ENCODE measurements at places on chromosomes 2 and 18. TPM values are rescaled to one million over a fixed set of nuclear protein-coding genes. Genes with fewer than 3 reads are reported as not detected.

GRCh38 chr2:101980368-101980767, 11.4 kb upstream of the IL1R2 start:
- DNase-seq: no peak

GRCh38 chr2:3466966-3467365, 52.4 kb downstream of the ADI1 start:
- DNase-seq: no peak

DNA sequence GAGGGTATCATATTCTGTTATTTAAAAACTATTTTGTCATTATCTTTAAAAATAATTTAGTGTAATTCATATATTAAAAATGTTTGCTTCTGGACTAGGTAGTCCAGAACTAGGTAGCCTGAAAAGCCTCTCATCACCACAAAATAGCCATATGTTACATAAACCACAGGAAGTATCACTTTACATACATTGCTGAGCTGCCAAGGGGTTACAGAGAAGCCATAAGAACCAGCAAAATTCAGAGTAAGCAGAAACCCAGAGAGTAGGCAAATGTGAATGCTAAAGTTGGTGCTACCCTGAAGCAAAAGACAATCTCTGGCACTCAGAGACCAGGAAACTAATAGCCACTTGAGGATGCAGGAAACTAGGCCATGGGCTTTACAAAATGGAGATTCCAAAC, 60.9 kb downstream of the LOXHD1 start:
- no peak for DNase-seq

DNA sequence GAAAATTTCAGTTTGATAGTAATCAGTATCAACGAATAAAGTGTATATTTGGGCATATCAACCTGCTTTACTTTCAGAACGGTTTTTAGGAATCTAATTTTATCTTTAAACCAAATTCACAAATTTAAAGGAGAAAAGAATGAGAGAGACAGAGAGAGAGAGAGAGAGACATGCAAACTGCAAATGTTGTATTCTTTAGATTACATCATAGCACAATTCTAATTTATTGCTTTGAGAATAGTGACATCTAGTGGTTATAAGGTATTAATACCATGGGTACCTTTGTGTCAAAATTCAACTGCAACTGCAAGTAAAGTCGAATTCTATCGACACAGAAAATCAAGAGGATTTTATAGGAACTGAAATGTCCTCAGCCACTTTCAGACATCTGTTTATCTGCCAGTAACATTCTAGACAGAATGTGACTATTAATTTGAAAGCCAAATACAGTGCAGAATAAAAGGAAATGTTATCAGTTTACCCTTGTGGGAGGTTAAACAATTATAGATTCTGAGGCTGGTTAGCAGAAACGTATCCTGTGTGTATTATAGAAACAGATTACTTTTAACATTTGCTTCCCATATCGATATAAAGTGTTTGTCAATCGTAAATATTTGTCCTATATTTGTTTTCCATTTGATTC, 529.8 kb upstream of the VRK2 start:
- no peak for DNase-seq

Gene ATP6V1B1
- total RNA-seq: not detected

Gene TANC1
- 46.5 TPM for total RNA-seq

Gene EFHD1
- total RNA-seq: 10.8 TPM

Gene ADRA2B
- total RNA-seq: 0.11 TPM

Gene TBC1D8
- 79.5 TPM for total RNA-seq

Data from right cardiac atrium (tissue), 5 donors.